IMR-90 (cell line): ENCODE measurements at places on chromosomes 6 and 20. TPM values are rescaled to one million over a fixed set of nuclear protein-coding genes. Genes with fewer than 3 reads are reported as not detected.

FKBP1C gene
- 0.56 and 0.72 TPM in 2 replicates for total RNA-seq

IMPG1 gene
- total RNA-seq: not detected in 2 replicates

TCF21 gene
- 6.6 and 8.1 TPM in 2 replicates for total RNA-seq

ESR1 gene
- not detected in 2 replicates for total RNA-seq

DLL1 gene
- total RNA-seq: under 0.01 TPM in 2 replicates
